ENCODE measurements at places on chromosomes 2 and 18.
A peak's percentile ranks its signal among the peaks of the same experiment; 100 is the strongest.

- DNase-seq, result no peak
Measured at GRCh38 chr2:136310797-136311603, 193.1 kb upstream of the CXCR4 start.

DNA sequence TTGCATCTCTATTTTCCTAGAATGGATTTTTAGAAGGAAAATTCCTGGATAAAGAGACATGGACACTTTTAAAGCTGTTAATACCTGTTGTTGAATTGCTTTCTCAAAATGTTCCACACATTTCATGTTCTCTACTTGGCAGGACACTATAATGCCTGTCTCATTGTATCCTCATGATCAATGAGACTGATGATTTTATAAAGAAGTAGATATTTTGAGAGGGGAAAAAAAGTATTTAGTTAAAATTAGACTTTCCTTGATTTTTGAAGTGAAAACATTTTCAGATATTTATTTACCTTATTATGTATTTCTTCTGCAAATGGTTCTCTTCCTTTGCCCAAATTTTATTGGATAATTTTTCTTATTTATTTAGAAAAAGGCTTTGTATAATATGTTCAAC lies 242.5 kb downstream of the MYCN start:
- DNase-seq, result no peak

- DNase-seq, result no peak
Measured at GRCh38 chr2:156647377-156648010, 211.3 kb downstream of the GPD2 start.

- DNase-seq, result no peak
Measured at GRCh38 chr2:235554936-235555335, 61.1 kb downstream of the AGAP1 start.

GRCh38 chr2:20667531-20668401 lies 822 bp downstream of the GDF7 start:
- no peak for DNase-seq

GRCh38 chr18:50298443-50299284 lies 11.2 kb upstream of the CXXC1 start:
- no peak for DNase-seq

GRCh38 chr2:28358668-28359201 lies 33.9 kb upstream of the FOSL2 start:
- DNase-seq, result no peak

DNA sequence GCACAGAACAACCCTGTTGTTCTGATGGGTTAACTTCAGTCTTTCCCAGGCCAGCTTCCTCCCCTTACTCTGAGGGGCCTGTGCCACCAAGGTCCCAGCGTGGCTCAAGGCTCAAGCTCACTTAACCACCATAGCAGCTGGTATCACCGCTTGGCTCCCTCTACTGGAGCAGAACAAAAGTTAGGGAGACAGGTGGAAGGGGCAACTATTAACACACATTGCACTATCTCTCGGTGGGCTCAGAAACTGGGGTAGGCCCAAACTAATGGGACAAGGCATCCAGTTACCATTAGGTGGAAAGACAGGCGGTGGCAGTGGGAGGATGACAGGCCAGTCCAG lies 88.7 kb upstream of the ATL2 start:
- DNase-seq, result peak; percentile 7

DNA sequence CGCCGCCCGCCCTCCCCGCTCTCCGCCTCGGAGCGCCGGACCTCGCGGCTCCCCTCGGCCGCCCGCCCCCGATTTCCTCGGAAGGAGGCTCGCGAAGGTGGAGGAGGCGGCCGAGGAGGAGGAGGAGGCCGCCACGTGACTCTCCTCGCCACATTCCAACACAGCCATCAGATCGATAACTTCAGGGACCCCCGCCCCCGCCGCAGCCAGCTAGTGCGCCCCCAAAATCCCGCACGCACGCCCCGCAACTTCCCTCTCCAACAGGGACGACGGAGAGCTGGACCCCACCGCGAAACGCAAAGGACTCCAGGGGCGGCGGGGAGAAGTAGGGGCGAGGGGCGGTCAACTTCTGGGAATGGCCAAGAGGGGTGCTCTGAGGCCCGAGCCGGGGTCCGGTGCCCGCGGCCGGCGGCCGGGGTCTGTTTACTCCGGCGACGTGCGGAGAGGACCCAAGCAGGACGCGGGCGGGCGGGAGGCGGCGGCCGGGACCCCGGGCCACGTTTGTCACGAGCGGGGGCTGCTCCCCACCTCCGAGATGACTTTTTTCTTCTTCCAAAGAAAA lies 2.0 kb downstream of the ZNF521 start:
- DNase-seq, result no peak

DNA sequence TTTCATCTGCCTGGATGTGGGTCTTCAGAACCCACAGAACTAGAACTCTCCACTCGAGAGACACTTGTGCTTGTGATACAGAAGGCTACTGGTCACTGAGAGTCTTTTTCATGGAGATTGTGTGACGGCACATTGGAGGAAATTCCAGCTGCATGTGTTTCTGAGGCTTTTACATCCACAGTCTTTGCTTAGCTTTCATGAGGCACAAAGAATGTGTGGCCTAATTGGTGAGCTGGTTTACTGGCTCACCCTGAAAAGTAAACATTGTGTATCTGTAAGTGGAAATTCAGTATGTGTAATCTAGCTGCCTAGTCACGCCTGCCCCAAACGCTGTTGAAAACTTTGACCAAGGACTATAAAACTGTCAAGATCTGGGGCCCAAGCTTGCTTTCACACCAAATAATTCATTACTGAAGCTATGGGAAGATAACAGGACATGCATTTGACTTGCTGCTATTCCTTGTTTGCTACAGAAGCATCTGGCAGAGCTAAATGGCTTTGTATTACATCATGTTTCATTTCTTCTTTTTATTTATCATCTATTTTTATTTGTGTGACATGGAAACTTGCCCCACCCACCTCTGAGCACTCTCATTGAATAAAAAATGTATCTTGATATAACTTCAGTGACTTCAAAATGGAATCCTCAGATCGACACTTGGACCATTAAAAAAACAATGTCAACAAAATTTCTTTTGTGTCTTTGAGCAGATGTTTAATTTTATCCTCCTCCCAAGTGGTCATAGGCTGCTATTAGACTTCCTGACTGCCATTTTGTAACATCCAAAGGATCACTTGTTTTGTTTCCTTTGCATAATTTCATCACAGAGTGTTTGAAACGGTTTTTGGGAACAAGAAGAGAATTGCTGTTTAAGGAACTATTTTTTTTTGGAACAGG lies 80.2 kb downstream of the EFEMP1 start:
- no peak for DNase-seq

DNA sequence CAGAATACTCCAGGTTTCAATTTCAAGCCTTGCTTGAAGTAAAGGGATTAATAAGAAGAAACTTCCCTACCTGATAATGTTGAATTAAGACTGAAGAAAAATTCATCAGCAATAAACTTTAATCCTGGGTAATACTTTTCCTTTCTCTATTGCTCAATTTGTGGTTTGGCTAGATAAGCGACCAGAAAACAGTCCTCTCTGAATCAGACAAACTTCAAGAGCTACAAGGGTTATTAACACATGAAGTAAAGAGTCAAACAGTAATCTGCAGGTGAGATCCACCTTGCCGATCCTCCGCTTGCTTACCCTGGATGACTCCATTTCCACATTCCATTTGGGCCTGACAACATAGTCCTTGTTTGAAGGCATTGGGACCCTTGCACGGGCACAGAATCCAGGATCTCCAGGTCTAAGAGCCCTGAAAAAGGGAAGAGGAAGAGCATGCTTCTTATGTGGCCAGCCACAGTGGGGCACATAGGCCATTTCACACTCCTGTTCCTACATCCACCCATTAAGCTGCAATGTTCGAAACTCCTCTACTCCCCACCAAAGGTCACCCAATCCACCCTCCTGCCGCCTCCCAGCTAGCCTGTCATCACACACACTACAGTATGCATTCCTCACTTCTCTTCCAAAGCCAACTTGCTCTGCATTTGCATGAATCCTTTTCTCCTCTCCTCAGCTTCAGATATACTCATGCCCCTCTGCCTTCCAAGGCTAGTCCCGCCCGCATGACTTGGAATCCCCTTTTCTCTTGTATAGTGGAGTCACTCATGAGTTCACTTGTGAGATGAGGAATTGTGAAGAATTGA lies 39.8 kb downstream of the IWS1 start:
- no peak for DNase-seq

All from CMK (cell line).